ENCODE measurements at places on chromosomes 13 and 19.
A peak's percentile ranks its signal among the peaks of the same experiment; 100 is the strongest.

- no peak for DNase-seq
These were observed 5.5 kb upstream of the PSPN start for GRCh38 chr19:6381030-6381750.

DNA sequence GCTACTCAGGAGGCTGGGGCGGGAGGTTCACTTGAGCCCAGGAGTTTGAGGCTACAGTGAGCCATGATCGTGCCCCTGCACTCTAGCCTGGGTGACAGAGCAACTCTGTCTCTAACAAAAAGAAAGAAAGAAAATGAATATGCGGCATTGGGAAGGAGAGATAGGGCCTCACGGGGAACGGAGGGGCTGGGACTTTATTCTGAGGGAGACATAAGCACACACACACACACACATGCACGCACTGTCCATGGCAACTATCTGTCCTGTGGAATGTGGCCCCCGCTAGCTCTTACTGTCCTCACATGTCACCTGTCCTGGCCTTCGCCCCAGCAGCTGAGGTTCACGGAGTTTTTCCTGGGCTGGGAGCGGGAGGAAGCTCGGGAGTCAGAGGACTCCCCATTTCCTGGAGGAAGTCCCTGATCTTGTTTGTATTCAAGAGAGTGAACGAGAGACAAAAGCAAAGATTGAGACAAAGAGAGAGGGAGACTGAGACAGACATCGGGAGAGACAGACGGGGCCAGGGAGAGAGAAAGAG lies 654 bp downstream of the STAP2 start:
- no peak for DNase-seq

GRCh38 chr19:21789466-21790085 lies 22.2 kb upstream of the ZNF100 start:
- no peak for DNase-seq

- no peak for DNase-seq
These were observed 23.1 kb downstream of the GAS6 start for GRCh38 chr13:113840541-113841352.

DNA sequence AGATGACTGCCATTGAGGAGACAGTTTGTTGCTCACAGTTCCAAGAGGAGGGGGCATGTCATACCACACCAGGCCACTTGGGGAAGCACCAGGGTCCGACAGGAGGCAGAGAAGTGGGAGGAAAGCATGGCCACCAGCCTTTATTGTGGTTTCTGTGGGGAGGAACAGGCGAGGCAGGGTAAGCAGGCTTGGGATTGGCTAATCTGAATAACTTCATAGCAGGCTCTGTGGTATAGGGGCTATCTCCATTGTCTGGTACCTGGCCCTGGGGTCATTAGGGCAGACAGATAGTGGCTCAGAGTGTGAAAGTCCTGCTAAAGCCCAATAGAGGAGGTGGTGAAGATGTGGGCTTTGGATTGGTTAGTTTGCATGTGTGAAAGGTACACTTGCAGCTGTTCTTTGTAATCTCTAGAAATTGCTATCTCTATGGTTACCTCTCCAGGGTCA lies 35.5 kb downstream of the CBY2 start:
- no peak for DNase-seq

DNA sequence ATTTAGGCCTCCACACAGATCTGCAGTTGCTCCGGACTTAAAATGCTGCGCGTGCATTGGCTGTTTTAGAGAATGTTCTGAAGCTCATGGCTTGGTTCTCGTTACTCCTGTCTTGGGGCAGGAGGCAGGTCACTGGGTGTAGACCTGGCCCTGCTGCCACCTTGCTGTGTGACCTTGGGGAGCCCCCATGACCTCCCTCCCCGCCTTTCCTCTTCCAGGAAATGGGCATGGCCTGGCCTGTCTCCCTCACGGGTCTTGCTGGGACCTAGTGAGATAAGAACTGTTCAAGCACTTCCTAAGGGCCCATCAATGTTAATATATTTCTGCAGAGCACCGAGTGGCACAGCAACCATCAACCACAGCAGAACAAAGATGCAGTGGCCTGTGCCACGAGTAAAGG lies 49.4 kb downstream of the KLF2 start:
- no peak for DNase-seq

DNA sequence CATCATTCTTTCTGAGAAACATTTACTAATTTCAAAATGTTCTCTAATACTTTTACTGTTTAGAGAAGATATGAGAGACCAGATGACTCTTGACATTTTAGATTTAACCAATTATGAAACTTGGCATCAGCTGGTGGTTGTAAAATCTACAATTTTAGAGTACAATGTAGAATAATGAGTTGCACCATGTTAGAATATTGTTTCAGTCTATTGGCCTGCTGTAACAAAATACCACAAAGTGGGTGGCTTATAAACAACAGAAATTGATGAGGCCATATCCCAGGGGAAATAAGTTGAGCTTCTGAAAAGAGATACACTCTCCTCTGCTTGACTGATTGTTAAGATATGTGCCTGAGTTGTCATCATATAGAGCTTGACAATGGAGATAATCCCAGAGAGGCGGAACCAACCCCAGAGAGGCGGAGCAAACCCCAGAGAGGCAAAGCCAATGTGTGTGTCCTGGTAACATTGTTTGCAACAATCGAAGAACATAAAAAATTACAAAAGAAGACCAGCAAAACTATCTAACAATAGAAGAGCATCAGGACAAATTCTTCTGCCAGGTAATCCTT lies 373.0 kb upstream of the SLITRK1 start:
- no peak for DNase-seq

GRCh38 chr13:41520016-41520659 lies 62.8 kb downstream of the RGCC start:
- DNase-seq, result no peak

- DNase-seq, result peak; percentile 16
These were observed 637.6 kb upstream of the ARGLU1 start for GRCh38 chr13:107205318-107206104.

DNA sequence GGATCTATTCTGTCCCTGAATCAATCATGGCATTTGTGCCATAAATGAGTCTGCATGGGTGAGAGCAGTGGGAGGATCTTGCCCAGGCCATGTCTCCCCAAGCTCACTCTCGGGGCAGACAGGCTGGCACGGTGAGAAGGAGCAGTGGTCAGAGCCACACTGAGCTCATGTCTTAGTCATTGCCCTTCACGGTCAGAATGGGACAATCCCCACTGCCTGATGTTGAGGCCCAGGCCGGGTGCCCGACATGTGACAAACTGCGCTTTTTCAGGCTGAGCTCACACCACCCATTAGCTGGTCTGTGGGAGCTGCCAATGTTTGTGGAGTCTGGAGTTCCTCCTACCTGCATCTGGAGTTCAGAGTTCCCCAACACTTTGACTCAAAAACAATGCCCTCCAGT lies 481.9 kb downstream of the COG6 start:
- no peak for DNase-seq

DNA sequence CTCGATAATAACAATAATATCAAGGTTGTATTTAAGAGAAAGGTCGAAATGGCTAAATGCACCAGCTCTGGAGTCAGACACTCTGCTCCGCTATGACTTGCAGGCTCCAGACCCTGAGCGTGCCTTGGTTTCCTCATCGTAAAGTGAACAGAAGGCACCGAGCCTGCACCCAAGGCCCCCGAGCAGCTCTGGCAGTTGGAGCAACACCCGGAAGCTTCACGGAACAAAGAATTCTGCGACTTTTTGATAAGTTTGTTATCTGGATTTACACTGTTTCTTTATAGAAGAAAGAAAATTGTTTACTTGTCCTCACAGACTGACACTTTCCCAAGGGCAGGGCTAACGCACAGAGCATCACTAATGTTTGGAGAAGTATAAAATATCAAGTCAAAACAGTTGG lies 4.4 kb downstream of the GRTP1 start:
- no peak for DNase-seq

- no peak for DNase-seq
These were observed 1.8 kb upstream of the SIGLEC12 start for GRCh38 chr19:51503286-51503817.

DNA sequence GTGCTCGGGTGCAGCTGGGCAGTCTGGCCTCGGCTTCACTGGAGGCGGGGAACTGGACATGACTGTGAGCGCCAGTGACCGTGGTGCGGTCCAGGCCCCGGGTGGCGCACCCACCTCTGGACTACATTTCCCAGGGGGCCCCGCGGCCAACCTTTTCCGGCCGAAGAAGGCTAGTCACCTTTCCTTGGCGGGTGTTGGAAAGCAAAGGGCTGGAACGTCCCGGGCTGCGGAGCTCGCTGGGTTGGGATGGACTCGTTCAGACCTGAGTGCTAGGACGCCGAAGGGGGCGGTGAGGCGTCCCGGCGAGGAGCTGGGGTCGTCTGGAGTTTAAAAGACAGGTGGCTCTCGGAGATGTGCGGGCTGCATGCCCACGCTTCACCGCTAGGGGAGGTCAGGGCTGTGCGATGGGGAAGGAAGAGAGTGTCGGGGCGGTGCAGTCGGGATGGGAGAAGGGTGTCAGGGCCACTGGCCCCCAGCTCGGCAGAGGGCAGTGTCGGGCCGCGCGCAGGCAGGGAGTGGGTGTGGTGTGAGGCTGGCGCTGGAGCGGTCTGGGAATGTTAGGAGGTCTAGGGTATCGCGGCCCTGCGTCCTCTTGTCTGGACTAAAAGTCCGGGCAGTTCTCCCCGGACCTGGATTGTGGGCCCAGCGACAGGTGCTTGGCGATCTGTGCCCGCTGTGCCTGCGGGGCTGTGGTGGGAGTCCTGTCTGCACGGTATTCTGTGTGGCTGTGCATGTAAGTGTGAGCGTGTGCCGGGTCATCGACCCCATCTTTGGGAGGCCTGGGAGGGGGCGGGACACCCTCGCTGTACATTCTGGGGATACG lies 57.1 kb downstream of the ZNF568 start:
- DNase-seq, result peak; percentile 73

- no peak for DNase-seq
These were observed 109.3 kb upstream of the IPO5 start for GRCh38 chr13:97844151-97844550.

- DNase-seq, result no peak
These were observed 788 bp upstream of the DLEU7 start for GRCh38 chr13:50844084-50844875.

DNA sequence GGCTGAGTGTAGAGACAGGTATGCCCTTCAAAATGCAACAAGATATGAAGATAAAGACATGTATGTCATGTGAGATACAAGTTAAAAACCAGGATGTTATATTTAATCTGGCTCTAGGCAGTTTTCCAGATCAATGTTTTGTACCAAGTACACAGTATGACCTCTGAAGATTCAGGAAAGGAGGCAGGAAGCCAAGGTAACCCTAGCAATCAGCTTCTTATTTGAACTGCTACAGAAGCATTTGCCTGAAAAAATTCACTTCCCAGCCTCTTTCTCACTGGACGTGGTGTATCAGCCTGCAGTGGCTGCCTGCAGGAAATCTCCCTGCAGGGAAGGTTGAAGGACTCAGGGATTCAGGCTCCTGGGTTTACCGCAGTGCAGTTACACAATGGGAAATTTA lies 24.1 kb downstream of the OLFM4 start:
- no peak for DNase-seq

DNA sequence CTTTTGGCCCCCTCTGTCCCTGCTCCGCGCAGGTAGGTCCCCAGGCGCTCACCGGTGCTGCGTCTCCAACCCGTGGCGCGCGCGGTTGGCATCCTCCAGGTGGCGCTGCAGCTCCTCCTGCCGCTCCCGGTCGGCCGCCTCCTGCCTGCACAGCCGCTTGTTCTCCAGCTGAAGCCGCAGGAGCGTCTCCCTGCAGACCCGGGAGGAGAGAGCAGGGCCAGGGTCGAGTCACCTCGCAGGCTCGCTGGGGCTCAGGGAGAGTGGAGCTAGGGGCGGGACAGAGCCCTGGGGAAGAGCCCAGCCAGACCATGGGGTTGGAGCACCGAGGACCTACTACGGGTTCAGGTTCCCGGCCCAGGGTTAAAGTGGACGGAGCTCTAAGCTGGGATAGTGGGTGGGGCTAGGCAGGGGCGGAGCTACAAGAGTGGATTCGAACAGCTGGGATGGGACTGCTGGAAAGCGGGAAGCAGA lies 9.3 kb downstream of the HOOK2 start:
- DNase-seq, result peak; percentile 85

GRCh38 chr19:9847087-9847671 lies 12.1 kb downstream of the PIN1 start:
- no peak for DNase-seq

GRCh38 chr13:24110011-24110410 lies 50.5 kb upstream of the SPATA13 start:
- DNase-seq, result no peak

GRCh38 chr19:35872180-35872579 lies 3.8 kb downstream of the APLP1 start:
- DNase-seq, result no peak

- no peak for DNase-seq
These were observed 51.6 kb downstream of the MPHOSPH8 start for GRCh38 chr13:19685034-19685433.

DNA sequence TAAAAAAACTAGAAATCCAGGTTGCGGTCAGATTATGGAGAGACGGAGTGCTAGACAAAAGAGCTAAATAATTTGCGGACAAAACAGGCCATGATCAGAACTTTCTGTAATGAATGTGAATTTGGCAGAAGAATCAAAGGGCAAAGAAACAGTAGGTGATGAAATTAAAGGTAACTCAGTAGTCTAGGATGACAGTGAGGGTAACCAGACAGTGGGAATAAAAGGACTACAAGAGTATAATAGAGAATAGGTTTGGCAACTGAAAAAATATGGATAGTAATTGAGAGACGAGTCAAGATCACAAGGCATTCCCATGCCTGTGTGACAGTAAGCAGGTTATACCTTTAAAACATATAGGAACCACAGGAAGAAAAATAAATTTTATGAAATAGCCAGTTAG lies 35.9 kb downstream of the CAB39L start:
- DNase-seq, result no peak

GRCh38 chr13:75635101-75635827 lies 866 bp upstream of the LMO7 start:
- DNase-seq, result no peak

- no peak for DNase-seq
These were observed 6.6 kb downstream of the FZR1 start for GRCh38 chr19:3512562-3513228.

- peak; percentile 53 for DNase-seq
These were observed 718 bp downstream of the CDK8 start for GRCh38 chr13:26254583-26255111.

DNA sequence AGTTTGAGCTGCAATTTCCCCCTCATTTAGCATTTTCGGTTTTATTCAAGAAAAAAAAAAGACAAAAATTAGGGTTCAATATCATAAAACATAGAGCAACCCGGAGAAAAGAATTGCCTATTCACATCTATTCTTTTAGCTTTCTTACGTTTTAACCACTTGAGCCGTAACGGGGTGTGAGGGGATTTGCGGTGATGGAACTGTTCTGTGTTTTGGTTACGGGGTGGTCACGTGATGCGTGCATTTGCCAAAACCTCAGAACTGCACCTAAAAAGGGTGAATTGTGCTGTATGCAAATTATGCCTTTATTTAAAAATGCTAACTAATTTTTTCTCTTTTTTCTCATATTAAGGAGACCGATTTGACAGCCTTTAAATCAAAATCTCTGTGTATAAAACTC lies 22.1 kb downstream of the CLEC11A start:
- DNase-seq, result no peak

GRCh38 chr19:10913716-10914340 lies 14.6 kb downstream of the YIPF2 start:
- DNase-seq, result no peak
